BE2C (cell line): ENCODE measurements at places on chromosomes 5 and 9.

DNA sequence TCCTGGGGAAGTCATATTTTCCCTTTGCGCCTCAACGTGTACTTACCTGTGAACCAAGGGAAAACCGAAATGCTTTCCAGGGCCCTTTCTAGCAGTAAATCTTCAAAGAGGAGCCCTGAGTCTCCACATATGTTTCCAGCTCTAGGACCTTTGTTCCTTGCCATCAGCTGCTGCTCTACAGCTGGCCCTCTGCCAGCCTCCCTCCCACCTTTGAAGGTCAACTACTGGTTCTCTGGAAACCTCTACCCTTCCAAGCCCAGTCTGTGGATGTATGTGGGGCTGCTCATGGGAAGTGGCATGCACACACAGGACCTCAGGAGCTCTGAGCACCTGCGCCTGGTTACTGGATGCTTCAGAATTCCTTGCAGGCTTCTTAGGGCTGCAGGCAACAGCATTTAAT, 117.2 kb downstream of the PSD2 start:
- peak; percentile 61 for DNase-seq

DNA sequence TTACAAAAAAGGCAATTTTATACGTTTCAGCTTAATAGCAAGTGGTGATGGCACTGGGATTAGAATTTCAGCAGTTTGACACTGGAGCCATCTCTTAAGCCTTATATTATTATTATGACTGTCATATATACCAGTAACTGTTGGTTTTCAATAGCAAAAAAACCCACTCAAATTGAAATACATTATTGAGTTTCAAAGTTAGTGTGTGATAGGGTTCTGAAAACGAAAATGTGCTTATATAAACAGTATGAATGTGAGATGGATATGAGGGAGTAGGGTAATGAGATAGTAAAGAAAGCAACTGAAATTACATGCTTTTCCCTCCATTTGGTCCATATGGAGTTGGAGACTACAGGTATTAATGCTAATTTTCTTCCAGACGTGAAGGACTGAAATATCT, 68.6 kb upstream of the ACTBL2 start:
- no peak for DNase-seq

DNA sequence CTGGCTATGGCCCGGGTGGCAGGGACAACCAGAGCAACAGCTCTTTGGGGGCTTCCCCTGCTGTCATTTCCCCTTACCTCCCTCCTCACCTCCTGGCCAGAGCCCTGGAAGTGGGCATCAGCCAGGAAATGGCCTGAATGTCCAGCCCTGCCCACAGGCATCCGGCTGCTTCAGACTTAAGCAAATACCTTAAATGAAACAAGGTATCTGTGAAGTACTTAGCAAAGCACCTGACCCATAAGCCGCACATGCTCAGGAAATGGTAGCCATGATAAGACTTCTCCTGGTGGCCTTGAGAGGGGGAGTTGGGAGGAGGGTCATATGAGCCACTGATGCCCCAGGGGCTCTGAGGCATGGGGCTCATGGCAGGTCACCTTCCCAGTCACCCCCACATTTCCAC, 43.8 kb downstream of the CAMK2A start:
- no peak for DNase-seq

- no peak for DNase-seq
Measured at GRCh38 chr5:61087921-61088320, 74.3 kb downstream of the SMIM15 start.

GRCh38 chr5:178984145-178985072, 10.7 kb downstream of the GRM6 start:
- DNase-seq = no peak

- peak; percentile 49 for DNase-seq
Measured at GRCh38 chr9:37676411-37676830, 25.7 kb downstream of the FRMPD1 start.

- DNase-seq = no peak
Measured at GRCh38 chr5:142957528-142957927, 187.4 kb downstream of the ARHGAP26 start.

GRCh38 chr9:125843646-125844045, 96.5 kb downstream of the PBX3 start:
- DNase-seq = peak; percentile 81
